T-helper 1 cell treated with Interleukin-12 subunit alpha and Interleukin-12 subunit beta and Interleukin-4 antibody, amounts not matched to agents 30 ng/mL and 1 ng/mL, for 36 hours (primary cell): ENCODE measurements at places on chromosomes 2 and 18. TPM values are rescaled to one million over a fixed set of nuclear protein-coding genes. Genes with fewer than 3 reads are reported as not detected.

PLEKHH2 gene
- total RNA-seq, result 0.05 and 0.10 TPM in 2 replicates

LAMA1 gene
- not detected in 2 replicates for total RNA-seq

UGT1A4 gene
- not detected in 2 replicates for total RNA-seq

GNLY gene
- 330 and 349 TPM in 2 replicates for total RNA-seq

RANBP2 gene
- total RNA-seq, result 63.0 and 64.8 TPM in 2 replicates

IL18R1 gene
- 83.8 and 83.9 TPM in 2 replicates for total RNA-seq

COLEC11 gene
- not detected in 2 replicates for total RNA-seq

TBR1 gene
- 0.05 and 0.10 TPM in 2 replicates for total RNA-seq
